ENCODE measurements at places on chromosomes 1 and 21.

DNA sequence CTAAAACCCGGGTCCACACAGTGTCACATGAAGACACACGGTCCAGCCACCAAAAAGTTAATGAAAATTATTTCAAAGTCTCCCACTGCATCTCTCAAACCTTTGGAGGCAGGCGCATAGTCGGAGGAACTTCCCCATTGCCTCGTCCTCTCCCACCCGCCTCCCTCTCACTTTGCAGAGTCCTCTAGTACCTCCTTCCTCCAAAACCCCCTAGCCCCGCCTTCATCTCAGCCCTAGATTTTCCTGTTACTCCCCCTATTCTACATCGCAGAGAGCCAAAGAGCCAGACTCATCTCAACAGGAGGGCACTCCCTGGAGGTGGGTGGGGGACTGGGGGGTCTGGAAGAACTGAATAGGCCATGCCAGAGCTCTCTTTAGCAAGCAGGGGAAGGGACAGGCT, 79.3 kb downstream of the DISP3 start:
- H3K27ac ChIP-seq, result no peak overlapping the region
- H3K27me3 ChIP-seq, result peaks cover 94% of the 10 kb centered on the region
- DNase-seq, result no peak

DNA sequence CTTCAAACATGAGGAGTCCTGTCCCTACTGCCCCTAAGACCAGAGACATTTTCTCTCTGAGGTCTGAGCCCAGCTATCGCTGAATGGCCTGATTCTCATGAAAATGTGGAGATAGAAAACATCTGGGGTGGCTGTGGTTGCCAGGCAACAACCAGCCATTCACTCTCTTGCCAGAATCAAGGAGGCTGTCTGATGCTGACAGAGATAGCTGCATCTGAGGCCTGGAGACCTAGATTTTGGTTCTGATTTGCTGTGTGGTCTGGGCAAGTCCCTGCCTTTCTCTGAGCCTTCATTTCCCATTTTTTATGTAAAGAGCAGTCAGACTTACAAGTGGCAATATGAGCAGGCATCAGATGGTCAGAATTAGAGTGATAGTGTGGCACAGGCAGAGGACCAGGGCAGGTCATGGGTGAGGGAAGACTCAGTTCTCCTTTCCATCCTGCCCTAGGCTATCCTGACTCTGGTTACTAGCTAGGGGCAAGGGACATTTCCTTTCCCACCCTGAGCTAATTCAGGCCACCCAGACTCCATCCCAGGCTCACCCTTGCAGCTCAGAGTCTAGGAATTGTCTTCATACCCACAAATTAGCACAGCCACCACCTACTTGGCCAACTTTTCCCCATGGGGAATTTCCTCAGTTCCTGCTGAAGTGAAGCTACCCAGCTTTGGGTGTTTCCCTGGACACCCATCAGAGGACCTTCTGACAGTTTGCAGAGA, 20.0 kb upstream of the RNF19B start:
- no peaks in the 10 kb centered on the region for H3K27me3 ChIP-seq
- no peak overlapping the region for H3K4me3 ChIP-seq
- H3K4me1 ChIP-seq, result peaks cover 12% of the 10 kb centered on the region
- H3K36me3 ChIP-seq, result peaks cover 4% of the 10 kb centered on the region
- no peak for DNase-seq

- H3K27ac ChIP-seq, result no peak overlapping the region
- no peaks in the 10 kb centered on the region for H3K27me3 ChIP-seq
- no peak overlapping the region for H3K4me3 ChIP-seq
These were observed 141.2 kb upstream of the ST6GALNAC5 start for GRCh38 chr1:76725864-76726619.

GRCh38 chr1:213264531-213264930, 213.5 kb downstream of the RPS6KC1 start:
- H3K36me3 ChIP-seq, result peaks cover 3% of the 10 kb centered on the region
- H3K27me3 ChIP-seq, result no peaks in the 10 kb centered on the region
- H3K4me1 ChIP-seq, result no peaks in the 10 kb centered on the region
- no peak for DNase-seq

DNA sequence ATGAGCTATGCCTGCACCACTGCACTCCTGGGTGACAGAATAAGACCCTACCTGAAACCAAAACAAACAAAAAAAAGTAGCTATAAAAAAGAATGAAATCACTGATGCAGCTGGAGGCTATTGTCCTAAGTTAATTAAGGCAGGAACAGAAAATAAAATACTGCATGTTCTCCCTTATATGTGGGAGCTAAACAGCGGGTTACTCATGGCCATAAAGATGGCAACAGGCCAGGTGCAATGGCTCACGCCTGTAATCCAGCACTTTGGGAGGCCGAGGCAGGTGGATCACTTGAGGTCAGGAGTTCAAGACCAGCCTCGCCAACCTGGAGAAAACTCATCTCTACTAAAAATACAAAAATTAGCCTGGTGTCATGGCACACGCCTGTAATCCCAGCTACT, 152.7 kb downstream of the PIK3R3 start:
- no peak for DNase-seq
- H3K36me3 ChIP-seq, result no peaks in the 10 kb centered on the region
- no peak overlapping the region for H3K27ac ChIP-seq
- H3K4me3 ChIP-seq, result no peak overlapping the region

- H3K4me1 ChIP-seq, result peaks cover 16% of the 10 kb centered on the region
- H3K27me3 ChIP-seq, result no peaks in the 10 kb centered on the region
- H3K27ac ChIP-seq, result no peak within 1 kb of the TSS
- peaks cover 10% of the 10 kb centered on the region for H3K36me3 ChIP-seq
- DNase-seq, result no peak
These were observed at the start of gene RUSC1 for GRCh38 chr1:155320661-155321617. TSS of gene RUSC1 (plus strand) at chr1:155320894. CDS start at chr1:155321774, 880 bp downstream.

GRCh38 chr1:185431612-185432011, 114.6 kb upstream of the IVNS1ABP start:
- no peak overlapping the region for H3K27ac ChIP-seq
- H3K36me3 ChIP-seq, result peaks cover 1% of the 10 kb centered on the region
- H3K27me3 ChIP-seq, result no peaks in the 10 kb centered on the region
- no peak overlapping the region for H3K4me3 ChIP-seq
- no peaks in the 10 kb centered on the region for H3K4me1 ChIP-seq
- no peak for DNase-seq

GRCh38 chr1:25922971-25923552, 16.8 kb upstream of the STMN1 start:
- H3K27me3 ChIP-seq, result no peaks in the 10 kb centered on the region
- H3K4me1 ChIP-seq, result peaks cover 22% of the 10 kb centered on the region
- peak overlapping the region; percentile 44 for H3K27ac ChIP-seq
- peaks cover 3% of the 10 kb centered on the region for H3K36me3 ChIP-seq

GRCh38 chr1:4600615-4601460, 53.6 kb upstream of the AJAP1 start:
- no peaks in the 10 kb centered on the region for H3K4me1 ChIP-seq
- peaks cover 35% of the 10 kb centered on the region for H3K27me3 ChIP-seq
- H3K4me3 ChIP-seq, result no peak overlapping the region
- H3K36me3 ChIP-seq, result no peaks in the 10 kb centered on the region
- no peak overlapping the region for H3K27ac ChIP-seq
- no peak for DNase-seq

- peaks cover 39% of the 10 kb centered on the region for H3K27me3 ChIP-seq
- no peaks in the 10 kb centered on the region for H3K4me1 ChIP-seq
- no peaks in the 10 kb centered on the region for H3K36me3 ChIP-seq
- H3K4me3 ChIP-seq, result no peak overlapping the region
- H3K27ac ChIP-seq, result no peak overlapping the region
- no peak for DNase-seq
These were observed 45.4 kb downstream of the PLEKHA6 start for GRCh38 chr1:204314171-204314892.

DNA sequence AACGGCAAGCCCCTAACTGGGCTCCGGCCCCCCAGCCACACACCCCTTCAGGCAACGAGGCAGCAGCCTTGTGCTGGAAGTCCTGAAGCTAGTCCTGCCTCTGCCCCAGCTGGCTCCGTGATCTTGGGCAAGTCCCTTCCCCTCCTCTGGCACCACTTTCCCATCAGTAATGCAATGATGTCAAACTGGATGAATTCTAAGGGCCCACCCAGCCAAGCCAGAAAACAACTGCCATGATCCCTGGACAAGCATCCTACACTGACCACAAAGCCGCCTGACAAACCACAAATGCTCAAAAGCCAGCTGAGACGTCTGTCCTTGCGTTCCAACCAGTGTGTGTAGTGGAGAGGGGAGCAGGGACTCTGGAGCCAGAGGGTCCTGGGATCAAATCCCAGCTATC, 26.8 kb downstream of the IFFO2 start:
- peak overlapping the region; percentile 28 for H3K4me3 ChIP-seq
- H3K27ac ChIP-seq, result no peak overlapping the region
- no peaks in the 10 kb centered on the region for H3K27me3 ChIP-seq
- peaks cover 81% of the 10 kb centered on the region for H3K4me1 ChIP-seq
- DNase-seq, result no peak

GRCh38 chr1:187862506-187862905, 1033.8 kb downstream of the PLA2G4A start:
- no peak for DNase-seq
- H3K4me1 ChIP-seq, result no peaks in the 10 kb centered on the region
- no peaks in the 10 kb centered on the region for H3K36me3 ChIP-seq
- no peaks in the 10 kb centered on the region for H3K27me3 ChIP-seq

- no peak for DNase-seq
- H3K27ac ChIP-seq, result no peak overlapping the region
- peaks cover 19% of the 10 kb centered on the region for H3K27me3 ChIP-seq
- peaks cover 2% of the 10 kb centered on the region for H3K36me3 ChIP-seq
- no peak overlapping the region for H3K4me3 ChIP-seq
These were observed 555.9 kb downstream of the LMO4 start for GRCh38 chr1:87884581-87884980.

- H3K4me1 ChIP-seq, result peaks cover 19% of the 10 kb centered on the region
- no peaks in the 10 kb centered on the region for H3K27me3 ChIP-seq
- peaks cover 78% of the 10 kb centered on the region for H3K36me3 ChIP-seq
- H3K4me3 ChIP-seq, result no peak overlapping the region
These were observed 14.7 kb downstream of the MDM4 start for GRCh38 chr1:204530932-204531331.

DNA sequence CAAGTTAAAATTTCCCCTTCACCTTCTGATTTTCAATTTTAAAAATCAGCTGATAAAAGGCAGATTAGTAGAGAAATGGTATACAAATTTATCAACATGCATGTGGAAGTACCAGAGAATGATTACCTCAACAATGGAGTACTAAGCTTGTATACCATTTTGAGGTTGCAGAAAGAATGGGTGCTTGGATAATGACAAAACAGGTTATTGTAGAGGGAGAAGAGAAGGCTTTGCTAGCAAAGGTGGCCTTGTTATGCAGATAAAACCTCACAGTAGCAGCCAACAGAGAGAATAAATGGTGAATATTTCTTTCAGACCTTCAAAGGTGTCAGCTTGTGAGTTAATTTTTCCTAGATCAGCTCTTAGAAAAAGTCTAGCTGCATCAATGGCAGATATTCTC, 1174.9 kb upstream of the ADGRL4 start:
- no peak overlapping the region for H3K4me3 ChIP-seq
- no peaks in the 10 kb centered on the region for H3K4me1 ChIP-seq
- no peaks in the 10 kb centered on the region for H3K36me3 ChIP-seq
- no peak for DNase-seq
- no peak overlapping the region for H3K27ac ChIP-seq

Data from central memory CD8-positive, alpha-beta T cell (primary cell).